ENCODE measurements at places on chromosomes 11 and 22.

- no peak for DNase-seq
Observed at GRCh38 chr11:86570020-86570419, 102.4 kb downstream of the ME3 start.

DNA sequence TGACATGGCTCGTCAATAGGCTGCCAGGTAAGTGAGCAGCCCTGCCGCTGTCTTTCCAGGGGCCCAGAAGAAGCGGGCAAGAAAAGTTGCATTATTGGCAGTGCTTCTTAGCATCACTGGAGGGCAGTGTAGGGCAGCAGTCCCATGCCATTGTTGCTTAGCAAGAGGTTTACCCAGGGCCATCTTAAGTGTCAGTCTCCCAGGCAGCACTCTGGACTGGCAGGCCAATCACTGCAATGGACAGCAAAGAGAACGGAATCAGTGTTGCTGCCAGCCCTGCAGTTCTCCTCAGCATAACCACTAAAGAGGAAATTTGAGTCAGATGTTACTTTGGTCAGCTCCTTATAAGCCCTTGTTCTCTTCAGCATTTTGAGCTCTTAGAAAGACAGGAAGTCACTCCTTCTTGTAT is 13.4 kb upstream of the GRK2 start:
- peak; percentile 34 for DNase-seq

DNA sequence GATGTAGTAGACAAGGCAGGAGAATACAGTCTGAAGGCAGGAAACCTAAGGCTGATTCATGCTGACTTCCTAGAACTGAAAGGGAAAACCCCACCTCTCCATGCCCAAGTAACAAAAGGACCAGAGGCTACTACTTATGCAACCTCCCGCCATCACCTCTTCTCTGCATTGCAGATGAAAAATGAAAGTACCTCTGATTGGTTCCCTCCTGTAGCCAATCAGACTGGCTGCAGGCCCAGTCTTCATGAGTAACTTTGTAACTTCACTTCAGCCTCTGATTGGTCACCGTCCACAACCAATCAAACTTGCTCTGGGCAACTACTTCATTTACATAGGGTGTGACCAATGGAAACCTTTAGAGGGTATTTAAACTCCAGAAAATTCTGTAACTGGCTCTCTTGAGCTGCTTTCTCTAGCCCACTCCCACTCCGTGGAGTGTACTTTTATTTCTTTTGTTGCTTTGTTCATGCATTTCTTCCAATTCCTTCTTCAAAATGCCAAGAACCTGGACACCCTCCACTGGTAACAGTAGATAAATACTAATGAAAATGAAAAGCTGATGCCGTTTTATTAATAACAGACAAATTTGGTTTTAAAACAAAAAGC is 5.2 kb upstream of the MAP6 start:
- no peak for DNase-seq

GRCh38 chr11:12993626-12994025 is 15.5 kb upstream of the RASSF10 start:
- DNase-seq = no peak

GRCh38 chr11:1845095-1845429 is 6.3 kb downstream of the TNNI2 start:
- DNase-seq = no peak

- DNase-seq = no peak
Observed at GRCh38 chr22:19132693-19133400, 1.7 kb downstream of the TSSK2 start.

DNA sequence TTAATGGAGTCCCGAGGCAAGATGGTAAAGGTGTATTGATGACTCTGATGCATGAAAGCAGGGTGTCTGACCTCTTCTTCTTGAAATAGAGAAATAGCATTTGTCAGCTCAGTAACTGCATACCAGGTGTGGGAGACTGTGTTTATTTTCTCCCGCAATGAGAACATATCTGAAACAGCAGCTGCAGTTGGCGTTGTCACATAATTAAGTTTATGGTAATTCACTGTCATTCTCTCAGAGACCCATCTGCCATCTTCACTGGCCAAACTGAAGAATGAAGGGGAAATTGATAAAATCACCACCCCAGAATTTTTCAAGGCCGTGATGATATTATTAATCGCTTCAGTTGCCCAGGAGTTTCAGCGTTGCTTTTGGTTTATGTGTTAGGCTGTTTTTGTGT is 20.1 kb upstream of the MCHR1 start:
- DNase-seq = no peak

- DNase-seq = peak; percentile 62
Observed at GRCh38 chr11:65780770-65781151, at the start of gene AP5B1. Gene AP5B1 (minus strand): TSS chr11:65780976. CDS start chr11:65780591, 385 bp downstream.

DNA sequence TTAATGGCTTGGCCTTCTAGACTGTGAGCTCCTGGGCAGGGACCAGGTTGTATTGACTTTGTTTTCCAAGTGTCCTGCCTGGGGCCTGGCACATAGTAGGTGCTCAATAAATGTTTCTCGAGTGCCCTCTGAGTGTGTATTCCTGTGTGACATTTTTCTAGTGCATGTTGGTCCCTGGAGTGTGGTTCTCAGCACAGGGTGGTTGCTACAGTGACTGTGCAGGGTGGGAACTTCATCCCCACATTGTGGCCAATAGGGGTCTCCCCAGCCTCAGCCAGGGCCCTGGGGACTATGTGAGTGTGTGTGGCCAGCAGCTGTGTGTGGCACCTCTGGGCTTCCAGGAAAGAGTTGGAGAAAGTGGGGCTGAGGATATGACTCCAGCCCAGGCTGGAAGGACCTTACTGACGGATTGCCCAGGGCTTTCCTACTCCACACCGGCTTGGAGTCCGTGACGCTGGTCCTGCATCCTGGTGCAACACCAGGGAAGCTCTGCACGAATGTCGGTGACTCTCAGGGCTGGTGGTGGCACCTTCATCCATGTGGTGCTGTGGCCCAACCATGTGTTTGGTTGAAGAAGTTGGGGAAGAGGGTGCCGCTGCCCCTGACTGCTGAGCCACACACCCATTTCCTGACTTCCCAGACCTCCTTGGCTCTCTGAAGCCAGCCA is 9.0 kb upstream of the MARK2 start:
- DNase-seq = no peak

DNA sequence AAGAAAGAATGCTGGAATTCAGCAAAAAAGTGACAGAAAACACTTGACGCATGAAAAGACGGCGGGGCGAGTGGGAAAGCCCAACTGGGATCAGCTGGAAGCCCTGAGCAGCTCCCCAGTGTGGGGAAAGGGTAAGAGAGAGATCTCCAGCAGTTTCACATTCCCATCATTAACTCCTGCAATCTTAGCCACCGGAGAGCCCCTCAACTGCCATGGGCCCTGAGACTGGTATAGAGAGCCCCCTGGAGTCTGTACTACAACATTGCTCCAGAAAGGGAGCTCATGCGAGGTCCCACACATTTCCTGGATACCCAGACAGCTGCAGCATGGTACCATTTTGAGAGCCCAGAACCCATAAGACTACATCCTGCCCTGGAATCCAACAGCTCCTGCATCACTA is 31.1 kb downstream of the MRGPRX4 start:
- no peak for DNase-seq

GRCh38 chr11:93548679-93549319 is 5.6 kb upstream of the SMCO4 start:
- DNase-seq = no peak

- DNase-seq = no peak
Observed at GRCh38 chr11:91869686-91870085, 354.9 kb upstream of the FAT3 start.

- DNase-seq = no peak
Observed at GRCh38 chr11:117678658-117679406, 118.2 kb downstream of the DSCAML1 start.
